ENCODE measurements at places on chromosomes 1 and 21. TPM values are rescaled to one million over a fixed set of nuclear protein-coding genes. Genes with fewer than 3 reads are reported as not detected.

TMEM61 gene
- total RNA-seq: not detected

DNA sequence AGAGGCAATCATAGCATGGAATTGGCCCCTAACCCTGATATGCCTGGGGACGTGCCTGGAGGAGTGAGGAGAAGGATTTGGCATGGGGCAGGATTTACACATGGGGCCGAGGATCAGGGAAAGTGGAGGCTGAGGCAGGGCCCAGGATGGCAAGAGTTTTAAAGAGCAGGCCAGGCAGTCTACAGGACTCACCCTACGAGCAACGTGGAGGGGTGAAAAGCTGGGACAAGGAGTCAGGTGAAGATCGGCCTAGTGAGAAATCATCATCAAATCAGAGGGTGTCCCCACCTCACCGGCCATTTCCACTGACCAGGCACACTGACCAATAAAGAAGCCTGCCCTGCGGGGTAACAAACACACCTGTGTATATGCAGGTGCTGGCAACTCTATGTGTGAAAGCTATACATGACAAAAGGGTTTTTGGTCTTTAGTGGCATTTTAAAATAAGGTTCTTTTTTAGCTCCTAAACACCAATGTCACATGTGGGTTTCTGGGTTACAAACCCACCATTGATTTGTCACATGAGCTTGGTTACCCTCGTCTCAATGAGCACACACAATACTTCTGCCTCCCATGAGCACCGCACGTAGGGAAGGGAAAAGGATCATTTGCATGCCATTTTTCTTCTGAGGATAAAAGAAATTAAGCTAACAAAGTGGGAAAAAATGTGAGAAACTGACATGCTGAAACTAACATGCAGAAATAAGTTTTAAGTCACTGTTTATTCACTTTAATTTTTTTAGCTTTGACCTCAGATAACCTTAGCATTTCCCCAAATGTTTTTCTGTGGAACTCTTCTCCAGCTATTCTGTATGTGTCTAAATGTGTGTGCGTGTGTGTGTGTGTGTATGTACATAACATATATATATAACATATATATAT, 168.1 kb upstream of the EDN2 start:
- no peak for DNase-seq

CYP2J2 gene
- 0.76 TPM for total RNA-seq

DNA sequence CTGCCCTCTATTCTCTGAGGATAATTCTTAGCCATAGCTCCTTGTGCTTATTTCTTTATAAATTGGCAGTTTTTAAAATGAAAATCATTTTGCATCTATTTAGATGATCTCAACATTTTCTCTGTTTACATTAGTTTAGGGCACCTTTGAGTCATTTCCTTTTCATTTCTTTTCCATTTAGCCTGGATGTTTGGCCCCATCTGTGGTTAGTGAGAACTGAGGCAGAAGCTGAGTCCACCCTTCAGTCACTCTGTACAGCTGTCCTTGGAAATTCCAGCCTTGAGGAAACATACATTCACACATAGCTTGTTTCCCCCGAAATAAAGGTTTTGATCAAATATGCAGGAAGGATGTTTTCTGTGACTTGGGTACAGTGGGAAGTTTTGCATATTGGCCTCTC, 123.7 kb downstream of the NTNG1 start:
- no peak for DNase-seq

- DNase-seq: no peak
Observed at GRCh38 chr1:28535180-28535579, 17.7 kb upstream of the TRNAU1AP start.

DCST1 gene
- not detected for total RNA-seq

PYHIN1 gene
- total RNA-seq: 23.0 TPM
